Stimulated activated CD4-positive, alpha-beta T cell treated with anti-CD3 and anti-CD28 coated beads, TNF-alpha, amount 100 ng/mL, for 4 hours (primary cell): ENCODE measurements at places on chromosomes 12 and 14.

- no peak for DNase-seq
Measured at GRCh38 chr12:60335745-60336144, 739.9 kb downstream of the SLC16A7 start.

- DNase-seq, result no peak
Measured at GRCh38 chr12:115481141-115481540, 796.4 kb downstream of the MED13L start.

GRCh38 chr12:130497321-130497720 lies 159.6 kb downstream of the PIWIL1 start:
- no peak for DNase-seq

DNA sequence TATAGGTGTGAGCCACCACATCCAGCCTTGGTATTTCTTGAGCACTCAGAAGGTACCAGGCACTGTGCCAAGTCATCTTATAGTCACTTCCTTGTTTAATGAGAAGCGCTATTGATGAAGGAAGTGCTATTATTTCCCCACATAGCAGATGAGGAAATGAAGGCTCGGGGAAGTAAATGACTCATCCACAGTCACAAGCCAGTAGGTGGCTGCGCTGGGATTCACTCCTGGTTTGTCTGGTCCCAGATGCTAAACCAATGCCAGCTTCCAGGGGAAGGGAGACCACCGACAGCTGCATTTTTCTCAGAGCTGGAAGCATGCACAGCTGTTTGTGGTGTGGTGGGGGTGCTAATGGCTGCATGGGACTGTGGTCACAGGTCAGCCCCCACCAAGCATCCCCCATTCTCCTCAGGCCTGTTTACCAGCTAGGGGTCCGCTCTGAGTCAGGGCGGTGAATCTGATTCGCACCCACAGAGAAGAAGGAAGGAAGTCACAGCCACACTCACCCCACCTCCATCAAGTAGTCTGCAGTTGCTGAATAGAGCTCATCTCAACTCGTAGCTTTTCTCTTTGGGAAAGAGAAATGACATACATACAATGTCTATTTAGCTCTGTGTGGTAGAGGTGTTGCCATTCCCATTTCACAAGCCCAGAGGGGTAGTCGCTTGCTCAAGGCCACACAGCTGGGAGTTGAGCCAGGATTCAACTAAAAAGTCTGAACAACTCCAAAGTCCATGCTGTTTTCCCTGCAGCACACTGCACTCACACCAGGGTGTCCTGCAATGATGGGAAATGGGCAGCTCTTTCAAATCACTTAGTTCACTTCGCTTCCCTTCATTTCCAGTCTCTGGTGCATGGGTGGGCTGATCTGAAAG lies 6.3 kb upstream of the LTBP2 start:
- peak; percentile 21 for DNase-seq

- DNase-seq, result no peak
Measured at GRCh38 chr14:22105624-22106006, 432.0 kb upstream of the OR4E1 start.

- no peak for DNase-seq
Measured at GRCh38 chr12:106580671-106581508, 1.9 kb upstream of the RFX4 start.

DNA sequence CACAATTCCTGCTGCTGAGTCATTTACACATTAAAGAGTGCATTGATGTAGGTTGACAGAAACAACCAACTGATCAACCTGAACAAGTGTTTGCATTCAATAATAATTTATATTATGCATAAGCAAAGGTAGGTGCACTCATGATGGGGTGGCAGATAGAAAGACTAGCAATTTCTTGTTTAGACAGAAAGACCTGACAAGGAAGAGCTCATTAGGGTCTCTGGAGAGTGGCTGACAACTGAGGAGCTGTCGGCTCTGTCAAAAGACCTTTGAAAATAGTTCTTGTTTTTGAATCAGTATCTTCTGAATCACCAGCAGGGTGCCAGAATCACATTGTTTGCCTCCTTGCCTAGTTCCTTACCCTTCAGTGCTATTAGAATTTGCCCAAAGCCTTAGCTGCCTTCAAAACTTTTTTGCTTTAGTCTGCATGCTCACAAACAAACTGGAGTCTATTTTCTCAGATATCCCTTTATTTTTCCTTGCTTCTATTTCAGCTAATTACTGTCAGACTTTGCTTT lies 234.7 kb downstream of the BTG1 start:
- no peak for DNase-seq

GRCh38 chr14:89033756-89034155 lies 209.3 kb downstream of the TTC8 start:
- no peak for DNase-seq

- DNase-seq, result no peak
Measured at GRCh38 chr14:56953884-56954283, 143.6 kb upstream of the OTX2 start.

DNA sequence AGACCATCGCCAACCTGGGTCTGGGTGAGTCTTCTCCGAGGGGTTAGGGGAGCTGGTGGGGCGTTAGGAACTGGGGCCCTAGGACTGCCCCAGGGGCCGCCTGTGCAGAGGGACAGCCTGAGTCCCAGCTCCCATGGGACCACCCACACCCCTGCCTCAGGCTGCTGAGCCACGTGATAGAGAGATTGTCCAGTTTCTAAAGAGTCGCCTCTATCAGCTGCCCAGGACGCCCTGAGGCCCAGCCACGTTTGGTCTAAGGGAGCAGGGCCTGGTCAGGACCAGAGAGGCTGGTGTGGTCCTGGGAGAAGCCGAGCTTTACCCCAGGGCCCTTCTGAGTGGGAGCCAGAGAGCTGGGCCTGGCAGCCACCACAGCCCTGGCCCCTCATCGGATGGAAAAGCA lies 107.1 kb downstream of the LGMN start:
- DNase-seq, result no peak

DNA sequence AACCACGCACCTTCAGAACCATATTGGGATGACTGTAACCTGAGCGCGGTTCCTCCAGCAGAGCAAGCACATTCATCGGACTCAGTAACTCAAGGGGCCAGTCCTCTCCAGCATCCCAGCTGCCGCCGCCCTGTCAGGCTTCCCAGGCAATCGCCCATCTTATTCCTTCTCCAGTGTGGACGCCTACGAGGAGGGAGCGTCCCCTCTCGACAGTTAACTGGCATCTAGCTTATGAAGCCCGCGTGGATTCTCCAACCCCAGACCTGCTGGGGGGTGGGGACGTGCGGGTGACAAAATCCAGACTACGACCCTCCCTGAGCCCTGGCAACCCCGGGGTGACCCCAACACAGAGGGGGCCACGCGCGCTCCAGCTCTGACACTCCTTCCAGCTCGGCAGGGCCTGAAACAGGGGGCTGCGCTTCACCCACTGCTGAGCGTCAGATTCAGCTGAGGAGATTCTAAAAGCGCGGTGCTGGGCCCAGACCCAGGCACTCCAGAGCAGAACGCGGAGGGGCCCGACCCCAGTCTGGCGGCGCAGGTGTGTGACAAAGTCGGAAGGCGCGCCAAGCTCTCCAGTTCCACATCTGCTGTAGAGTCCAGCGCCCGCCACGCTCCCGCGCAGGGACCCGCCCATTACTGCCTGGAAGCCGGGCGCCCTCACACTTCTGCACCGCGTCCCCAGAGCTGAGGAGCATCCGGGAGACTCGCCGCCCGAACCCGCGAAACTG lies 43.9 kb upstream of the ESR2 start:
- DNase-seq, result peak; percentile 10

DNA sequence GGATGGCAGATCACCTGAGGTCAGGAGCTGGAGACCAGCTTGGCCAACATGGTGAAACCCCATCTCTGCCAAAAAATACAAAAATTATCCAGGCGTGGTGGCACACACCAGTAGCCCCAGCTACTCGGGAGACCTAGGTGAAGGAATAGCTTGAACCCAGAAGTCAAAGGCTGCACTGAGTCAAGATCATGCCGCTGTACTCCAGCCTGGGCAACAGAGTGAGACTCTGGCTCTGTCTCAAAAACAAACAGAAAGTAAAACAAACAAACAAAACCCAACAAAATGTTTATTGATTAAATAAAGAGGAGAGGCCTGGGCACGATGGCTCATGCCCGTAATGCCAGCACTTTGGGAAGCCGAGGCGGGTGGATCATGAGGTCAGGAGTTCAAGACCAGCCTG lies 5.5 kb downstream of the ZCCHC8 start:
- DNase-seq, result no peak

DNA sequence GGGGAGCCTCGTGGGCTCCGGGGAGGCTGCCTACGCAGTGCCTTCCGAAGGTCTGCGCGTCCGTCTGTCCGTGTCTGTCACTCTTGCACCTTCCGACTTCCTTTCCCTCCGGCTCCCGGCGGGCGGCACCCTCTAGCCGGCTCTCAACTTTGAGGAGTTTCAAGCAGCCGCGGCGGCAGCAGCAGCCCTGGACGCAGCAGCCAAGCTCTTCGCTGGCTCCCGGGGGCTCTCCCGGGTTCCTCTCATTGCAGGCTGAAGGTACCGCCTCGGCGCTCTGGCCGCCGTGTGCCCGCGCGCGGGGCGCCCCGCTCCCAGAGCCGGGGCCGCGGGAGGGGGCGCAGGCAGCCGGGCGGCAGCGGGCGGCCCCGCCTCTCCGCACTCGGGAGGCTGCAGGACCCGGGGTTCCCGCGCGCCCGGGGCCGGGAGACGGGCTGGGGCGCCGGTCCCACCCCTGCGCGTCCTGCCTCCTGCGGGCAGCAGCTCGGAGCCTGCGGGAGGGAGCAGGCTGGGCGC lies at the start of the genes AMIGO2 and PCED1B:
AMIGO2 (minus strand) TSS at position 492 of the 513 bp plus-strand sequence. CDS start 957 bp downstream, outside the sequence.
PCED1B (plus strand) TSS at position 154 of the 513 bp plus-strand sequence. CDS start 155,443 bp downstream, outside the sequence.
- DNase-seq, result peak; percentile 39

- no peak for DNase-seq
Measured at GRCh38 chr12:121767525-121768016, 25.9 kb downstream of the RHOF start.

- no peak for DNase-seq
Measured at GRCh38 chr14:44897845-44898151, 63.9 kb downstream of the KLHL28 start.
